ENCODE measurements at places on chromosomes 5 and 9.

DNA sequence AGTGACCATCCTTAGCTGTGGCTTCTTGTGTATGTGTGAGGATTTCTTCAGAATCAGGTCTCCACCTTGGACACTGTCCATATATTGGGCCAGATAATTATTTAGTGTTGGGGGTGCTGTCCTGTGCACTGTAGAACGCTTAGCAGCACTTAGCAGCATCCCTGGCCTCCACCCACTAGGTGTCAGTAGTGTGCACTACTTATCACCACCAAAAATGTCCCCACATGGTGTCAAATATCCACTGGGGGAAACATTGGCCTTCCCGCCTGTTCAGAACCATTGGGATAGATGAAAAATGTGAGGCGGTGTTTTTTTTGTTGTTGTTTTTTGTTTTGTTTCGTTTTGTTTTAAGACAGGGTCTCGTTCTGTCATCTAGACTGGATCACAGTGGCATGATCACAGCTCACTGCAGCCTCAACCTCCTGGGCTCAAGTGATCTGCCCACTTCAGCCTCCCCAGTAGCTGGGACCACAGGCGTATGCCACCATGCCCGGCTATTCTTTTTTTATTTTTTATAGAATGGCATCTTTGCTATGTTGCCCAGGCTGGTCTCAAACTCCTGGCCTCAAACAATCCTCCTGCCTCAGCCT lies 67.7 kb downstream of the TENT4A start:
- H3K4me3 ChIP-seq: no peak overlapping the region
- H3K27ac ChIP-seq: no peak overlapping the region
- no peaks in the 10 kb centered on the region for H3K36me3 ChIP-seq
- no peaks in the 10 kb centered on the region for H3K27me3 ChIP-seq
- H3K4me1 ChIP-seq: no peaks in the 10 kb centered on the region

DNA sequence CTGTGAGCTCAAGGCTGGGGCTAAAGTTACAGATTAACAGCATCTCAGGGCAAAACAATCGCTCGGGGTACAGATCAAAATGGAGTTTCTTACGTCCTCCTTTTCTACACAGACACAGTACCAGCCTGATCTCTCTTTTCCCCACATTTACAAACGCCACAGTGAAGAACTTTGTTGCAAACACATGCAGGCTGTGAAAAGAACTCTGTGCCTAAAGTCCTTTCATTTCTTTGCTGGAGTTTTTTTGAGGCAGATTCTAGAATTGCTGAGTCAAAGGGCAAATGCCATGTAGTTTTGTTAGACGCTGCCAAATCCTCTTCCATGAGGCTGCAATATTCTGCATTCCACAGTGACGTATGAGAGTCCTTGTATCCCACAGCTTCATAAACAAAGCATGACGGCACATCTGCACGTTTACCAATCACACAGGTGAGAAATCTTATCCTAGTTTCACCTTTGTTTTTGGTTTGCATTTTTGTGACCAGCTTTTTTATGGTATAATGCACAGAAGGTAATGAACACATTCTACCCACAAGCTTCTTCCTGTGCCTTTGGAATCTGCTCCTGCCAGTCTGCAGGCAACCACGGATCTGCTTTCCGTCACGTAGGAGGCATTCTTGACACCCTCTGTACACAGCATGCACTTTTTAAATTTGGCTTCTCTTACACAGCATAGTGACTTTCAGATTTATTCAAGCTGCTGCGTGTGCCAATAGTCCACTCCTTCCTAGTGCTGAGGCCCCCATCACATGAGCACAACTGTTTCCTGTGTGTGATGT lies 44.6 kb upstream of the LPCAT1 start:
- H3K36me3 ChIP-seq: no peaks in the 10 kb centered on the region
- H3K27ac ChIP-seq: peak overlapping the region; percentile 81
- H3K4me1 ChIP-seq: no peaks in the 10 kb centered on the region
- no peak for DNase-seq

GRCh38 chr9:108889649-108890067 lies 27.6 kb downstream of the ACTL7A start:
- DNase-seq: no peak
- H3K27ac ChIP-seq: no peak overlapping the region
- no peaks in the 10 kb centered on the region for H3K36me3 ChIP-seq

- no peaks in the 10 kb centered on the region for H3K27me3 ChIP-seq
- DNase-seq: peak; percentile 23
- no peak overlapping the region for H3K27ac ChIP-seq
- H3K36me3 ChIP-seq: no peaks in the 10 kb centered on the region
Observed at GRCh38 chr5:135213466-135214239, 179.6 kb upstream of the PITX1 start.

DNA sequence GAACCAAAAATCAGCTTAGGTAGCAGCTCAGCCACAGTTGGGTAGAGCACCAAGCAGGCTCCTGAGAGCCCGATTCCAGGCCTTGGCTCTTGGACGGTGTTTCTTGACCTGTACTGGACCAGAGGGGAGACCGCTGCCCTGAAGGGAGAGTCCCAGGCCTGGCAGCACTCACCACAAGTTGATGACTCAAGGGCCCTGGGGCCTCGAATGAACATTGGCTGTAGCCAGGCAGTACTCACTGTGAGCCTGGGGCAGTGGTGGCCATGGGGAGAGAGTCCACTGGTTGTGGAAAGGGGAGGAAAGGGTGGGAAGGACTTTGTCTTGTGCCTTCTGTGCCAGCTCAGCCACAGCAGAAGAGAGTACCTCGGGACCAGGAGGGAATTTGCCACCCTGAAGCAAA lies 166.1 kb downstream of the EDIL3 start:
- no peaks in the 10 kb centered on the region for H3K4me1 ChIP-seq
- no peak overlapping the region for H3K4me3 ChIP-seq
- no peaks in the 10 kb centered on the region for H3K36me3 ChIP-seq
- H3K27ac ChIP-seq: no peak overlapping the region

DNA sequence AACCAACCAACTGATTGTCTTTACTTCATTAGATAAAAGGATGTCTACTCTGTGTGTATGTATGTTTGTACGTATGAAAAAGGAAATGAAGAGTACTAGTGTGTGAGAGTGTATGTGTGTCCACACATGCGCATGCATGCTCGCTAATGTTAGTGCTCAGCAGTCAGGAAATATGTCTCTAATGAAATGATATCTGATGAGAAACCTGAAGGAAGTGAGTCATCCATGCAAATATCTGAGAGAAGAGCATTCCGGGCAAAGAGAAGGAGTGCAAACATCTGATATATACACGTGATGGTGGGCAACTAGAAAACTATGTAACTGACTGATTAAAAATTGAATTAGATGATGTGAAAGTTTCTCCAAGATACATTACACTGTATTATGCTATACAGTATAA lies 29.6 kb upstream of the UGCG start:
- no peak overlapping the region for H3K4me3 ChIP-seq
- no peak for DNase-seq
- H3K27ac ChIP-seq: no peak overlapping the region
- no peaks in the 10 kb centered on the region for H3K4me1 ChIP-seq
- H3K27me3 ChIP-seq: no peaks in the 10 kb centered on the region

DNA sequence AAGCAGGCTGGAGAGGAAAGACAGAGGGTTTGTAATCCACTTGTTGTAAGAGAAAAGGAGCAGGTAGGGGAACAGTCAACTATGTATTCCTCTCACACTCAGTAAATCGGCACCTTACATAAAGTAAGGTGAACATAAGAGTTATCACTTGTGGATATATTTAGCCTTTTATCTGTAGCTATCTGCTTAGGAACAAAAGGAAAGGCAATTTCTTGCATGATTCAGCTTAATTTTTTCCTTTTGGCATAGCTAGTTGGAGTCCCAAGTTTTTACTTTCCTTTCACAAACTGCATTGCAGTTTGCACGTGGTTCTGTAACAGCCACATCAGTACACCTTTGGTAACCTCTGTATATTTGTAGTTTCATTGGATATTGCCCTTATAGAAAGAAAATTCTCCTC lies 250.9 kb upstream of the PIK3R1 start:
- no peaks in the 10 kb centered on the region for H3K36me3 ChIP-seq
- no peaks in the 10 kb centered on the region for H3K27me3 ChIP-seq
- H3K27ac ChIP-seq: no peak overlapping the region
- DNase-seq: no peak

DNA sequence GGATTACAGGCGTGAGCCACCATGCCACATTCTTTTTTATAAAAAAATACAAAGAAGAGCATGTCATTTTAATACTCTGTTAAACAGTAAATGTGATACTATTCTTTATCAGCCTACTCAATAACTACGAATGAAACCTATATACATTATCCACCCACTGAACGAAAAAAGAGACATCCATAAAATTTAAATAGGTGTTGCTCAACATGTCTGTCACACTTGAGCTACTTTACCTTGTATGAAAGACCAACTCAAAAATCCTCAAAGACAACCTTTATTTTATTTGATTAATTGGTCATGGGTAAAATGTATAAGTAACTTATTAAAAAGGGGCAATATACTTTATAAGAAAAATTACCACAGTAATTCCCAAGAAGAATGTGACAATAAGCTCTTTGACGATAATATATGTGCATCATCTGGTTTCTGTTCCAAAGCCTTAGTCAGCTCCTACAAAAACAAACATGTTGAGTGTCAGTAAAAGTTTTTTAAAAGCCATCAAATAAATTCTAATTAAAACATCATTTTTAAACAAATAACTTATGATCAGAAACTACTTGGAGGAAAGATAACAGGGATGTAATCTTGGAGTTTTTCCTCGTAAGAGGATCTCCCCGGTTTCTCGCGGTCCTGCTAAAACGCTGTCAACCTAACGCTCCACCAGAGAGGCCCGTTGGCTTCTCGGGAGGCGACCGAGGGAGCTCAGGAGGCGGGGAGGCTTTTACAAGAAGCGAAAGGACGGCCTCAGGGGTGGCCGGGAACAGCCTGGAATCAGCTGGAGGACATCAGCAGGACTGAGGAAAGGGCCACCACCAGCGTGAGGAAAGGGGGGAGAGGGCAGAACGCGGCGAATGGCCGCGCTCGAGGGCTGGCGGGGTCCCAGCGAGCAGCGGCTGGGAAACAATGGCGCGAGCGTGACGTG lies 13.5 kb upstream of the ANKRD18B start:
- H3K27me3 ChIP-seq: no peaks in the 10 kb centered on the region
- no peaks in the 10 kb centered on the region for H3K4me1 ChIP-seq
- H3K36me3 ChIP-seq: no peaks in the 10 kb centered on the region
- H3K4me3 ChIP-seq: peak overlapping the region; percentile 57
- peak; percentile 54 for DNase-seq

DNA sequence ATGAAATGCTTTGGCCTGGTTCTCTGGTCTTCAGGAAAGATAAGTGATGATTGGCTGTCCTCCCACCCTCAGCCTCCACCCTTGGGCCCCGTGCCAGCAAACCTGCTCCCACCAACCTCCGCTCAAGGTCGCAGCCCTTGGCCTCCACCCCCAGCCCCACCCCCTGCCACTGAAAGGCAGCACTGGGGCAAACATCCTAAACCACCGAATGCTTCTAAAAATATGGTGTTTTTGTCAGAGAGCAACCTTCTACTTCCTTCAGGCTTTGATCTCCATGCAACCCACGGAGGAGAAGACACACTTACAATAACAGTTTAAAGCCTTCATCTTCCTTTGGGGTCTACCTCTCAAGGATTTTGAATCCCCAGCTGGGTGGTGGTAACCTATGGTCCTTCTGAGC lies 24.0 kb upstream of the TCF7 start:
- no peak overlapping the region for H3K4me3 ChIP-seq
- H3K27me3 ChIP-seq: no peaks in the 10 kb centered on the region
- no peaks in the 10 kb centered on the region for H3K36me3 ChIP-seq
- no peak overlapping the region for H3K27ac ChIP-seq
- no peaks in the 10 kb centered on the region for H3K4me1 ChIP-seq
- no peak for DNase-seq

DNA sequence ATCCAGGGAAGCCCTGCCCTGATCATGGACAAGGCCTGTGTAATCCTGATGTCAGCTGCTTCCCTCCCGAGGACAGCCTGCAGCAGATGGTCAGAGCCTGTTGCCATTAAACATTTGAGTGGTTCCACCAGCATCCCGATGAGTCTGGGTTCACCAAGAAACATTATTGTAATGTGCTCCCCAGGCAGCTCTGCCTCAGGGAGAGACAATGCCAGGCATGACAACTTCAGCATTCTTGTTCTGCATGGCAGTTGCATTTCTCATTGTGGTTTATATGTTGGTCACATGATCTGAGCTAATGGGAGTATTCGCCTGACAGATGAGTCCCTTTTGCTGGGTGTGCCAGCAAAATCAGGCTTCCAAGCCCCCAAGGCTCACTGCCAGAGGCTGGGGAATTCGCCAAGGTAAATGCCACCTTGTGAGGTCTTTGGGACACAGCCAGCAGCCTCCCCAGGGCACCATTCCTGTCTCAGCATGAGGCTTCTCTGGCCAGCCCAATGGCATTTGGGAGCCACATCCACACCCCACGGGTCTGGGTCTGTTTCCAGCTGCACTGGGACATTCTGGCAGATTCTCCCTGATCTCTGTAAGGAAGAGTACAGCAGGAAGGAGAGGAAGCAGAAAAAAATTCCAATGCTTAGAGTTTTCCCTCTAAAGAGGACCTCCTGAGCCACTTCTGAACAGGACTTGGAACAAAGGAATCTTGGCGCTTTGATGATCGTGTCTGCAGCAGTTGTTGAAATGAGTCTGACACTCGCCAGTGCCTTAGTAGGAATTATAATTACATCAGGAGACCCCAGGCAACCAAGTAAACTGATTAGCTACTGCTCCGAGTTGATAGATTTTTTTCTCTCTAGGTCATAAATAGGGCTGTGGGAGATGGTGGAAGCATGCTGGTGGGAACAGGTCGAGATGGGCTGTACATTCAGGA lies 18.7 kb downstream of the KCNIP1 start:
- no peak overlapping the region for H3K27ac ChIP-seq
- no peaks in the 10 kb centered on the region for H3K27me3 ChIP-seq
- H3K4me1 ChIP-seq: no peaks in the 10 kb centered on the region
- H3K4me3 ChIP-seq: no peak overlapping the region
- no peaks in the 10 kb centered on the region for H3K36me3 ChIP-seq
- DNase-seq: peak; percentile 53

- H3K4me3 ChIP-seq: no peak overlapping the region
- no peak for DNase-seq
- H3K4me1 ChIP-seq: no peaks in the 10 kb centered on the region
- no peaks in the 10 kb centered on the region for H3K27me3 ChIP-seq
Observed at GRCh38 chr9:10366171-10366779, 246.5 kb downstream of the PTPRD start.

- H3K27me3 ChIP-seq: no peaks in the 10 kb centered on the region
- no peak overlapping the region for H3K4me3 ChIP-seq
- no peaks in the 10 kb centered on the region for H3K4me1 ChIP-seq
Observed at GRCh38 chr5:139368613-139369012, 14.5 kb downstream of the SLC23A1 start.

- no peak overlapping the region for H3K27ac ChIP-seq
- H3K4me3 ChIP-seq: no peak overlapping the region
- no peak for DNase-seq
- H3K4me1 ChIP-seq: no peaks in the 10 kb centered on the region
- H3K27me3 ChIP-seq: no peaks in the 10 kb centered on the region
Observed at GRCh38 chr5:38527475-38527874, 29.0 kb downstream of the LIFR start.

- no peaks in the 10 kb centered on the region for H3K4me1 ChIP-seq
- no peak for DNase-seq
- no peak overlapping the region for H3K27ac ChIP-seq
- no peaks in the 10 kb centered on the region for H3K27me3 ChIP-seq
Observed at GRCh38 chr5:158234323-158235158, 375.6 kb upstream of the CLINT1 start.
